ENCODE measurements at places on chromosomes 2 and 18. TPM values are rescaled to one million over a fixed set of nuclear protein-coding genes. Genes with fewer than 3 reads are reported as not detected.
A peak's percentile ranks its signal among the peaks of the same experiment; 100 is the strongest.

Gene AFF3
- total RNA-seq, result 5.7 TPM

Gene POTEI
- 0.40 TPM for total RNA-seq

- DNase-seq, result peak; percentile 60
Observed at GRCh38 chr2:48114256-48114655, 208.0 kb upstream of the FBXO11 start.

- no peak for DNase-seq
Observed at GRCh38 chr2:110180036-110180435, 24.8 kb downstream of the NPHP1 start.

- no peak for DNase-seq
Observed at GRCh38 chr2:29644949-29645348, 276.4 kb downstream of the ALK start.

GRCh38 chr2:40090044-40090443, 311.0 kb upstream of the THUMPD2 start:
- DNase-seq, result no peak

- DNase-seq, result no peak
Observed at GRCh38 chr2:33873076-33873605, 274.0 kb upstream of the FAM98A start.
